ENCODE measurements at places on chromosomes 6 and 20. TPM values are rescaled to one million over a fixed set of nuclear protein-coding genes. Genes with fewer than 3 reads are reported as not detected.

MMP24 gene
- 0.10 TPM for polyA plus RNA-seq

DOK5 gene
- 0.10 TPM for polyA plus RNA-seq

GRM4 gene
- not detected for polyA plus RNA-seq

ABRACL gene
- 54.0 TPM for polyA plus RNA-seq

HEY2 gene
- polyA plus RNA-seq = 1.00 TPM

SLC26A8 gene
- polyA plus RNA-seq = 0.04 TPM

GHRH gene
- polyA plus RNA-seq = not detected

CCN6 gene
- 0.02 TPM for polyA plus RNA-seq

MOXD1 gene
- polyA plus RNA-seq = 9.0 TPM

GTSF1L gene
- polyA plus RNA-seq = not detected

PI3 gene
- polyA plus RNA-seq = 430 TPM

Measured in esophagus (tissue), 2 donors.